Thoracic aorta (tissue), 2 donors: ENCODE measurements at places on chromosomes 3 and 15. TPM values are rescaled to one million over a fixed set of nuclear protein-coding genes. Genes with fewer than 3 reads are reported as not detected.

Gene ACAN
- total RNA-seq: 23.2 TPM

GRCh38 chr3:195885036-195885891, 23.1 kb downstream of the TNK2 start:
- no peaks in the 10 kb centered on the region for H3K27me3 ChIP-seq
- DNase-seq: no peak
- no peak overlapping the region for H3K4me3 ChIP-seq
- peaks cover 3% of the 10 kb centered on the region for H3K4me1 ChIP-seq
- peaks cover 28% of the 10 kb centered on the region for H3K36me3 ChIP-seq
- H3K27ac ChIP-seq: peak overlapping the region; percentile 2

Gene GHSR
- total RNA-seq: not detected

Gene ERICH6
- total RNA-seq: not detected

DNA sequence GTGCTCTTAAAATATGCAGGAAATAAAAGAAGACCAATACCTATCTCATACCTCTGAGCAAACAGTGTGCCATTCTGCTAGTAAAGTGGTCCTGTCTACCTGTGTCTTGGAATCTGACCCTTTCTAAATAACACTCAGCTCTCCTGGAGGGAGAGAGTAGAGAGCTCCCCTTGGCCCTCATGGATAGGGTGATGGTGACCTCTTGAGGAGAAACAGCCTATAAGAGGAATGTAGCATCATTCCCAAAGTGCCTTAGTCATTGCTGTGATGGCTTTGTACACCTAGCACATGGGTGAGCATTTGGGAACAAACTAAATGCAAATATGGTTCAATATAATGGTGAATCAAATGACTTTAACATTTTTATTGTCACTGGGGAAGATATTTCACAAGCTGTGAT, 10.0 kb downstream of the SNTN start:
- no peak overlapping the region for H3K27ac ChIP-seq
- H3K36me3 ChIP-seq: no peaks in the 10 kb centered on the region
- H3K4me1 ChIP-seq: no peaks in the 10 kb centered on the region
- H3K27me3 ChIP-seq: no peaks in the 10 kb centered on the region
- H3K4me3 ChIP-seq: no peak overlapping the region

DNA sequence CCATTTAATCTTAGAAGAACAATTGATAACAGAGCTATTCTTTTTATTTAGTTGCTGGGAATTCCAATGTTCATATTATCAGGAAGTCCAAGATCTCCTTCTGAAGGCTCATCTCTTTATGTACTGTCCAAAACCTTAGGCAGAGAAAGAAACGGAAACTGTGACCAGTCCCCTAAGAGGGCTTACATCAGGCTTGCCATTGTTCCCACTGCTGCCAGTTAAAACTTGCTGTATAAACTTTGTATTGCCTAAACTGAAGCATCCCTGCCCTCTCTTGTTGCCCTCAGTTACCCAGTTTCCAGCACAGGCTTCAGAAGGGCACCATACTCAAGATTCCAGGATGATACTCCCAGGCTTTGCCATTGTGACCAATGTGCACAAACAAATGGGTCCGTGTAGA, 435.2 kb upstream of the NAALADL2 start:
- no peaks in the 10 kb centered on the region for H3K4me1 ChIP-seq
- no peak overlapping the region for H3K27ac ChIP-seq
- H3K4me3 ChIP-seq: no peak overlapping the region
- H3K36me3 ChIP-seq: no peaks in the 10 kb centered on the region
- no peaks in the 10 kb centered on the region for H3K27me3 ChIP-seq
- no peak for DNase-seq

DNA sequence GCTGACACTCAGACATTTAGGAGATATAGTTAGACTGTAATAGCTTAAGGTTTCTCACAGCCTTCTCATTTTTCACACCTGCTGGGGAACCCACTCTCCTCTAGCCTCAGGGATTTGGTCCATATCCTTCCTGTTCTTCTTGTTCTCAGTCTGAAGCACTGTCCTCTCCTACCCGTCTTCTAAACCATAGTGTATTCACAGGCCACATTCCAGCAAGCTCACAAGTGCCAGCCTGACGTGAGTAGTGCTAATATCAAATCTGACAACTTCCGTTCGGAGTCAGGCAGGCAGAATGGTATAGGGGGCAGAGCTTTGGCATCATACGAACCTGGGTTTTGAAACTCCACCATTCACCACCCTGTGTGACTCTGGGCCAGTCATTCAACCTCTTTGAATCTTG, 6.9 kb upstream of the CA12 start:
- no peaks in the 10 kb centered on the region for H3K36me3 ChIP-seq
- H3K4me1 ChIP-seq: peaks cover 8% of the 10 kb centered on the region
- H3K27ac ChIP-seq: no peak overlapping the region
- H3K4me3 ChIP-seq: no peak overlapping the region
- no peak for DNase-seq

DNA sequence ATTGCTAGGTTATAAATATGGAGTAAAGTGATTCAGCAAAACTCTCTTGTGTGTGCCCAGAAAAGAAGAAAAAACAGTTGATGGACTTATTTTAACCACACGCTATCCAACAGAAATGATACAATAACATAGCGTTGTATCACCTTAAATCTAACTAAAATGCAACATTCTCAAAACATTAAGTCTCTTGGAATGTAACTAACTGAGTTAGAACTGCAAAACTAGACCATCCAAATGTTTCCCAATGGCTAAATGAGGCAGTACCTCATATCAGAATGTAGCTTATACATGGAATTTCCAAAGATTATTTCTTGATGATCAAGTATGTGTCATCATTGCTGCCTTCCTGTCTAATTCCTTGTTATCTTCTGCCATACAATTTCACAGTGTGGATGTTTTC, 187.9 kb downstream of the CNTN3 start:
- peak overlapping the region; percentile 3 for H3K4me3 ChIP-seq
- H3K27me3 ChIP-seq: no peaks in the 10 kb centered on the region
- DNase-seq: no peak
- peaks cover 15% of the 10 kb centered on the region for H3K4me1 ChIP-seq
- H3K36me3 ChIP-seq: no peaks in the 10 kb centered on the region

Gene GPR160
- 2.2 TPM for total RNA-seq

- no peaks in the 10 kb centered on the region for H3K36me3 ChIP-seq
- no peak for DNase-seq
- H3K27me3 ChIP-seq: no peaks in the 10 kb centered on the region
- H3K4me1 ChIP-seq: peaks cover 13% of the 10 kb centered on the region
- H3K27ac ChIP-seq: no peak overlapping the region
Measured at GRCh38 chr3:26712211-26713026, 89.8 kb downstream of the LRRC3B start.

DNA sequence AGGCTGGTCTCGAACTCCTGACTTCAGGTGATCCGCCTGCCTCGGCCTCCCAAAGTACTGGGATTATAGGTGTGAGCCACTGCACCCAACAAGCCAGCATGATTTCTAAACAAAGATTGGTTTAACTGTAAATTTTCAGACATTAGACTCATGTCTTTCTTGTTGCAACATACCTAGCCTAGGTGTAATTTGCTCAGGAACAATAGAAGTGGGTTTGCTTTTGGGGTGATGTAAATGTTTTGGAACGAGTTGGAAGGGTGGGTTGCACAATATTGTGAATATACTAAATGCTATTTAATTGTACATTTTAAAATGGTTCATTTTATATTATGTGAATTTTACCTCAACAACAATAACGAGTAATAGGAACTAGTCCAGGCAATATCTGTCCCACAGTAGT, 7.1 kb downstream of the CCR4 start:
- H3K36me3 ChIP-seq: no peaks in the 10 kb centered on the region
- no peaks in the 10 kb centered on the region for H3K4me1 ChIP-seq
- no peak overlapping the region for H3K4me3 ChIP-seq
- no peak overlapping the region for H3K27ac ChIP-seq
- no peak for DNase-seq
- H3K27me3 ChIP-seq: no peaks in the 10 kb centered on the region

DNA sequence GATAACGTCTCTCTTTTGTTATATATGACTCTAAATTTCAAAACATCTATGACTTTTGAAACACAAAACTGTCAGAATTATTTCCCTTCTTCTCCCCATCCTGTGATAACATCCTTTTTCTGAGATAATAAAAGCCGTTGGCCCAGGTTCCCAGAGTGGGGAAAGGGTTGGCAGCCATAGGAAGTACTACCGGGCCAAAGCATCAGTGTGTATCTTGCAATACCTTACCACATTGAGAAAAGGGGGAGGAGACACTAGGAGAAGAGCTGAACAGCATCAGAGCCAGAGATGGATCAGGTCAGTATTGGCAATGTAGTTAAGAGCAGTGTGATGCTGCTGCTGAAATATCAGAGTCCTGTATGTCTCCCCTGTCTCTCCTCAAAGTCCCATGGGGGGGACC, 210.0 kb upstream of the PROK2 start:
- no peak overlapping the region for H3K27ac ChIP-seq
- H3K4me3 ChIP-seq: no peak overlapping the region
- no peaks in the 10 kb centered on the region for H3K4me1 ChIP-seq
- no peaks in the 10 kb centered on the region for H3K36me3 ChIP-seq
- DNase-seq: no peak

DNA sequence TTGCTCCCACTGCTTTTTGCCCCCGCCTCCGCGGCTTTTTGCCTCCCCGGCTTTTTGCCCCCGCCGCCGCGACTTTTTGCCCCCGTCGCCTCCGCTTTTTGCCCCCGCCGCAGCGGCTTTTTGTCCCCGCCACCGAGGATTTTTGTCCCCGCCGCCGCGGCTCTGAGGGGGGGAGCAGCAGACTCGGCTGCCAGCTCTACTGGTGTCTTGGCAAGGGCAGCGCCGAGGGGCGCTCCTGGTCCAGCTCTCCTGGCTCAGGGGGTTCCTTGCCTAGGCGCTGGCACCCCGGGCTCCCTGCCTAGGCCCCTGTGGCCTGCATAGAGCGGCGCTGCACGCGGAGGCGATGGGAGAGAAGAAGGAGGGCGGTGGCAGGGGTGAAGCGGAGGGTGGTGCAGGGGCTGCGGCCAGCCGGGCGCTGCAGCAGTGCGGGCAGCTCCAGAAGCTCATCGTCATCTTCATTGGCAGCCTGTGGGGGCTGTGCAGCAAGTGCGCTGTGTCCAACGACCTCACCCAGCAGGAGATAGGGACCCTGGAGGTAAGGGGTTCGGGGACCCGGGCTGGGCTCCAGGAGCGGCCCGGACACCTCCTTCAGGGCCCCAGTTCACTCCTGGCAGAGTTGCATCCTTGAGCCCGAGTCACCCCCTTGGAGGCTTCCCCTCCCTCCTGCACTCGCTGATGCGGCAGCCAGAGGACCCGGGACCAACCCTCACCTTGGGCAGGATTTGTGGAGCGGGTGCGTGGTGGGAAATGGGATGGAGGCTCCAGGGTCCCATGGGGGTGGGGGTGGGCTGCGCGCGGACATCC, 642.4 kb downstream of the GOLGA6L6 start:
- no peaks in the 10 kb centered on the region for H3K27me3 ChIP-seq
- H3K4me3 ChIP-seq: no peak overlapping the region
- H3K27ac ChIP-seq: no peak overlapping the region
- DNase-seq: no peak
- H3K4me1 ChIP-seq: no peaks in the 10 kb centered on the region

- no peaks in the 10 kb centered on the region for H3K27me3 ChIP-seq
- no peaks in the 10 kb centered on the region for H3K36me3 ChIP-seq
- no peak for DNase-seq
- H3K4me1 ChIP-seq: no peaks in the 10 kb centered on the region
- no peak overlapping the region for H3K4me3 ChIP-seq
Measured at GRCh38 chr3:46349484-46350261, 4.2 kb upstream of the CCR2 start.

Gene RAD51
- total RNA-seq: not detected

- H3K27ac ChIP-seq: no peak overlapping the region
- no peaks in the 10 kb centered on the region for H3K4me1 ChIP-seq
- no peaks in the 10 kb centered on the region for H3K36me3 ChIP-seq
- no peak for DNase-seq
- H3K27me3 ChIP-seq: no peaks in the 10 kb centered on the region
Measured at GRCh38 chr3:140251678-140252077, 316.7 kb downstream of the CLSTN2 start.

Gene SAXO2
- not detected for total RNA-seq
